ENCODE measurements at places on chromosomes 4 and X. TPM values are rescaled to one million over a fixed set of nuclear protein-coding genes. Genes with fewer than 3 reads are reported as not detected.

Gene NAP1L3
- 3.3 TPM for total RNA-seq

Gene TRPC5OS
- not detected for total RNA-seq

Gene NHS
- total RNA-seq: 1.2 TPM

Gene PAGE4
- total RNA-seq: not detected

Gene HGFAC
- total RNA-seq: 0.32 TPM

Gene SFRP2
- 0.77 TPM for total RNA-seq

Gene SLITRK4
- 0.28 TPM for total RNA-seq

Gene RAB33A
- 0.32 TPM for total RNA-seq

Gene MAPK10
- total RNA-seq: 1.8 TPM

Gene RPS6KA6
- 0.28 TPM for total RNA-seq

Gene TMEM31
- total RNA-seq: not detected

Gene KIT
- total RNA-seq: 1.8 TPM

Gene STATH
- not detected for total RNA-seq

Gene KCTD8
- 0.18 TPM for total RNA-seq

Gene TMEM35A
- total RNA-seq: not detected

Gene LRP2BP
- total RNA-seq: 1.5 TPM

Gene NXF2
- not detected for total RNA-seq

Gene APLN
- 15.8 TPM for total RNA-seq

Gene SUPT20HL2
- not detected for total RNA-seq

Gene BTK
- 2.2 TPM for total RNA-seq

Gene DKK2
- total RNA-seq: 2.2 TPM

Gene SLC9B1
- total RNA-seq: 0.19 TPM

Gene RRAGB
- 11.0 TPM for total RNA-seq

Gene ADH1B
- 18.0 TPM for total RNA-seq

Gene KIAA1210
- total RNA-seq: 0.08 TPM

Gene TMEM156
- 1.1 TPM for total RNA-seq

Gene SYTL5
- total RNA-seq: not detected

Gene GATA1
- not detected for total RNA-seq

Gene GPRIN3
- total RNA-seq: 11.6 TPM

Gene GPR34
- 9.8 TPM for total RNA-seq

Gene ASB5
- total RNA-seq: 3.9 TPM

Gene CLDN2
- total RNA-seq: not detected

Gene ESX1
- not detected for total RNA-seq

Gene RPA4
- total RNA-seq: 0.36 TPM

Gene ZNF630
- total RNA-seq: 3.0 TPM

Gene REPS2
- total RNA-seq: 14.2 TPM

Gene RASSF6
- total RNA-seq: not detected

Gene PPAT
- 2.1 TPM for total RNA-seq

Gene ZBTB33
- total RNA-seq: 8.5 TPM

Gene HMX1
- not detected for total RNA-seq

Gene DCAF8L2
- not detected for total RNA-seq

Gene TRAM1L1
- 1.3 TPM for total RNA-seq

Gene NOX1
- total RNA-seq: not detected

Gene KIF4A
- total RNA-seq: 0.28 TPM

Gene BEX4
- total RNA-seq: 51.5 TPM

Gene ADGRG4
- total RNA-seq: not detected

Gene F8A1
- 28.9 TPM for total RNA-seq

Gene RAB39B
- total RNA-seq: 0.07 TPM

Gene GPR82
- not detected for total RNA-seq

Gene EFHC2
- total RNA-seq: 9.6 TPM

Gene SSX4
- total RNA-seq: not detected

Gene QDPR
- 47.2 TPM for total RNA-seq

Gene GUCY1A1
- 45.0 TPM for total RNA-seq

Gene TMEM47
- 36.8 TPM for total RNA-seq

Gene QRFPR
- total RNA-seq: 0.98 TPM

Gene RTL9
- 0.45 TPM for total RNA-seq
